ENCODE measurements at places on chromosomes 6 and 20. TPM values are rescaled to one million over a fixed set of nuclear protein-coding genes. Genes with fewer than 3 reads are reported as not detected.

DNA sequence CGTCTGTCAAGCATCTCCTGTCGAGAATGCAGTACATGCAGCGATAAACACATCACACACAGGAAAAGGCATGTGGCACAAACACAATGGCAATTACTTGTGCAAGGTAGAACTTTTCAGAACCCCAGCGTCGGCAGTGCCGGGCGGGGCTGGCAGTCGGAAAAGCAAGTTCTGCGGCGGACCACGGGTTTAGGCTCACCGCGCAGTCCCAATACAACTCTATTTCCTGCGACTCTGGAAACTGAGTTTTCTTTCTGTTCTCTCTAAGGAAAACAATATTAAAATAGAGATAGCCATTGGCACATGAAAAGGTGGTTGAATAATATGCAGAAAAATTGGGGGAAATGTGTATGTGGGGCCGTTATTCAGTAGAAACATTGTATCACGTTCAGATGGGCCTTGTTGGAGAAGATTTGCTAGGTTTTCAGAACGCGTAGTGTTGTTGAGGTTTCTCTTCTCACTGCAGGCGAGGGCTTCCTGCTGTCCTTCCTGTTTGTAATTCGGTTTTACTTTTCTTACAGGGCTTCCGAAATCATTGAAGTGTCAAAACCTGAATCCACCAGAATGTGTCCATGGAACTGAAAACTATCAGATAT is 369.5 kb downstream of the THBS2 start:
- H3K27me3 ChIP-seq = peaks cover 8% of the 10 kb centered on the region
- H3K4me3 ChIP-seq = peak overlapping the region; percentile 43
- DNase-seq = no peak
- no peaks in the 10 kb centered on the region for H3K36me3 ChIP-seq
- peaks cover 9% of the 10 kb centered on the region for H3K4me1 ChIP-seq

DNA sequence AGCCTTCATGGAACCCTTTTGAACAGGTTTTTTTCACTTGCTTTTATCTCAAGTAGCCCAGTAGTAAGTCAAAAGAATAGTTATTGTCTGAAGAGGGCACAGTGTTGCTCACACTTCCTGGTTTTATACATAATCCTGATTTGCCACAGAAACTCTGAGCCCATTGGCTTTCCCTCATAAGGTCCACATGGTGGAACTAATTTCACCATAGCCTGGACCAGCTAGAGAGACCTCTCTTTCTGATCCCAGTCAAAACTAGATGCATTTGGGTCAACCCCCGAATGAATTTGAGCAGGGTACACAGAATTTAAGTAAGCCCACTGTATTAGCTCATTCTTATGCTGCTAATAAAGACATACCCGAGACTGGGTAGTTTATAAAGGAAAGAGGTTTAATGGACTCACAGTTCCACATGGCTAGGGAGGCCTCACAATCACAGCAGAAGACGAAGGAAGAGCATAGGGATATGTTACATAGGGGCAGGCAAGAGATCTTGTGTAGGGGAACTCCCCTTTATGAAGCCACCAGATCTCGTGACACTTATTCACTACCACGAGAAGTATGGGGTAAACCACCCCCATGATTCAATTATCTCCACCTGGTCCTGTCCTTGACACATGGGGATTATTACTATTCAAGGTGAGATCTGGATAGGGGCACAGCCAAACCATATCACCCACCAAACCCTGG is 6.2 kb downstream of the RWDD2A start:
- peaks cover 8% of the 10 kb centered on the region for H3K4me1 ChIP-seq
- H3K4me3 ChIP-seq = no peak overlapping the region
- H3K27me3 ChIP-seq = no peaks in the 10 kb centered on the region

- H3K4me3 ChIP-seq = no peak overlapping the region
- no peaks in the 10 kb centered on the region for H3K4me1 ChIP-seq
- H3K27me3 ChIP-seq = no peaks in the 10 kb centered on the region
Observed at GRCh38 chr6:45626087-45626891, 248.6 kb upstream of the SUPT3H start.

- no peaks in the 10 kb centered on the region for H3K36me3 ChIP-seq
- DNase-seq = no peak
- H3K27ac ChIP-seq = no peak overlapping the region
- H3K4me3 ChIP-seq = no peak overlapping the region
- H3K4me1 ChIP-seq = peaks cover 27% of the 10 kb centered on the region
- H3K27me3 ChIP-seq = no peaks in the 10 kb centered on the region
Observed at GRCh38 chr6:118744261-118744941, 93.0 kb upstream of the CEP85L start.

DNA sequence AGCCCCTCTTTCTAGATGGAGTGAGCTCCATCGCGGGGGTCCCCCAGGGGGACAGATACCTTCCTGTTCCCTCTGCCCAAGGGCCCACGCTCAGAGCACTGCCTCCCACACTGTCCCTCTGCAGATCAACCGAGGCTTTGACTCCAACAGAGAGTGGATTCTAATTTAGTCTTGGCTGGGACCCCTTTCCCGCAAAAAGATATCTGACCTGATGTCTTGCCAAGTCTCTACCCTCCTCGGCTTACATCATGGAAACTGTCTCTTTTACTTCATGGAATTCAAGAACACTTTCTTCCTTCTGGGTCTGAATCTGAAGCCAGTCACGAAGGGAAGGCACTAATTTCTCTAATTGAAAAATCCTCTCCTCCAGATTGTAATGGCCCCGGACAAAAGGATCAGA is 278.0 kb downstream of the BMP7 start:
- H3K4me3 ChIP-seq = no peak overlapping the region
- H3K27me3 ChIP-seq = peaks cover 16% of the 10 kb centered on the region
- no peak overlapping the region for H3K27ac ChIP-seq
- H3K36me3 ChIP-seq = no peaks in the 10 kb centered on the region
- H3K4me1 ChIP-seq = no peaks in the 10 kb centered on the region

- no peaks in the 10 kb centered on the region for H3K36me3 ChIP-seq
- no peak overlapping the region for H3K4me3 ChIP-seq
- no peaks in the 10 kb centered on the region for H3K27me3 ChIP-seq
- DNase-seq = no peak
- peak overlapping the region; percentile 48 for H3K27ac ChIP-seq
Observed at GRCh38 chr20:11195899-11196558, 522.2 kb upstream of the JAG1 start.

VSX1 gene
- 0.83 TPM for total RNA-seq

- peak overlapping the region; percentile 84 for H3K4me3 ChIP-seq
- no peaks in the 10 kb centered on the region for H3K36me3 ChIP-seq
- H3K4me1 ChIP-seq = peaks cover 7% of the 10 kb centered on the region
- peak overlapping the region; percentile 93 for H3K27ac ChIP-seq
Observed at GRCh38 chr20:41692479-41693135, 74.4 kb upstream of the CHD6 start.

SLC16A10 gene
- total RNA-seq = 0.83 TPM

GRCh38 chr6:127859956-127860355 is 40.9 kb downstream of the THEMIS start:
- no peak overlapping the region for H3K4me3 ChIP-seq
- H3K27me3 ChIP-seq = no peaks in the 10 kb centered on the region
- H3K27ac ChIP-seq = no peak overlapping the region
- no peak for DNase-seq
- H3K4me1 ChIP-seq = no peaks in the 10 kb centered on the region
- no peaks in the 10 kb centered on the region for H3K36me3 ChIP-seq

DNA sequence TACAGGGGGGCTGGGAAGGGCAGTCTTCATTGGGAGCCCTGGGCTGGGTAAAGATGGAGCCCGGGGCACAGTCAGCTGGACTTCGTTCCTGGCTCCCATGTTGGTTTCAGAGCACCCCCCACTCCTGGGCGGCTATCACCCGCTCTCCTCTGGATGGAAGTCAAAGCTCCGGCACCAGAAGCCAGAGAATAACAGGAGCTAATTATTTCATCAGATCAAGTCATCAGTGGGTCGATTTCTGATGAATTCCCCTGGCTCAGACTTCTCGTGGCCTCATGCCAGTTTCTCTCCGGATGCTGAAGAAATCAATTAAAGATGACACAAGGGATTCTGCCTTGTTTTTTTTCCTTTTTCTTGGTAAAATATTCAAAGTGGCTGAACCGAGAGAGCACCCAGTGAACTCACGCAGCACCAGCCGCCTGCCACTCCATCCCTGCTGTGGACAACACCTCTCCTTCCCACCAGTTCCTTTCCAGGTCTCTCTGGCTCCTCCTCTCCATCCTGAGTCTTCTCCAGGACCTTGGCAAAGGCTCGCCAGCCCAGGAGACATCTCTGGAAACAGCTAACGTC is 22.5 kb downstream of the SULF2 start:
- peaks cover 61% of the 10 kb centered on the region for H3K4me1 ChIP-seq
- H3K4me3 ChIP-seq = no peak overlapping the region
- peaks cover 5% of the 10 kb centered on the region for H3K36me3 ChIP-seq
- H3K27ac ChIP-seq = no peak overlapping the region
- no peak for DNase-seq
- H3K27me3 ChIP-seq = no peaks in the 10 kb centered on the region

- DNase-seq = no peak
- H3K36me3 ChIP-seq = peaks cover 23% of the 10 kb centered on the region
- no peaks in the 10 kb centered on the region for H3K4me1 ChIP-seq
- no peaks in the 10 kb centered on the region for H3K27me3 ChIP-seq
- no peak overlapping the region for H3K27ac ChIP-seq
Observed at GRCh38 chr20:35490736-35491181, 35.4 kb downstream of the CEP250 start.

CGA gene
- not detected for total RNA-seq

GMEB2 gene
- 11.6 TPM for total RNA-seq

GRCh38 chr6:136761227-136761922 is 30.9 kb downstream of the MAP3K5 start:
- H3K4me1 ChIP-seq = peaks cover 54% of the 10 kb centered on the region
- H3K27ac ChIP-seq = peak overlapping the region; percentile 68
- no peaks in the 10 kb centered on the region for H3K36me3 ChIP-seq
- H3K27me3 ChIP-seq = no peaks in the 10 kb centered on the region
- H3K4me3 ChIP-seq = peak overlapping the region; percentile 9

GRCh38 chr6:134002821-134003220 is 49.6 kb downstream of the SLC2A12 start:
- no peaks in the 10 kb centered on the region for H3K4me1 ChIP-seq
- H3K4me3 ChIP-seq = no peak overlapping the region
- peaks cover 21% of the 10 kb centered on the region for H3K36me3 ChIP-seq
- no peaks in the 10 kb centered on the region for H3K27me3 ChIP-seq
- no peak overlapping the region for H3K27ac ChIP-seq
- DNase-seq = no peak

DNA sequence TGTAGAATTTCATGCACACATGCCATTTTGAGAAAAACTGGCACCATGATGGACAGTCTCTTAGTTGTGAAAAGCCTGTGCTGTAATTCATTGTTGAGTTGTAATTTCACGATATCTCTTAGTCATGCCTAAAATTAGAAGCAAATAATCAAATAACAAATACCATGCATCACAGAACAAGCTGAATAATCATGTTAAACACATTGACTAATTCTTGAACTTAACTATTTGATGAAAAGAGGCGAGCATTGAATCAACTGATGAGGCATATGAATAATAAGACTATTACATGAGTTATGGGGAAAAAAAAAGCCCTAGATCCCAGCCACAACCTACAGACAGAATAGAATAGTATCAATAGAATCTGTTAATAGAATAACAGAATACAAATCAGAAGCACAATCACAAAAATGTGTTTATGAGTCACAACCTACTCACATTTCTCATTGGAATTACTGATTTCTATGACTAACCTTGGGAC is 14.2 kb upstream of the RNF217 start:
- no peaks in the 10 kb centered on the region for H3K36me3 ChIP-seq
- no peaks in the 10 kb centered on the region for H3K4me1 ChIP-seq
- DNase-seq = no peak
- H3K27ac ChIP-seq = no peak overlapping the region

DNA sequence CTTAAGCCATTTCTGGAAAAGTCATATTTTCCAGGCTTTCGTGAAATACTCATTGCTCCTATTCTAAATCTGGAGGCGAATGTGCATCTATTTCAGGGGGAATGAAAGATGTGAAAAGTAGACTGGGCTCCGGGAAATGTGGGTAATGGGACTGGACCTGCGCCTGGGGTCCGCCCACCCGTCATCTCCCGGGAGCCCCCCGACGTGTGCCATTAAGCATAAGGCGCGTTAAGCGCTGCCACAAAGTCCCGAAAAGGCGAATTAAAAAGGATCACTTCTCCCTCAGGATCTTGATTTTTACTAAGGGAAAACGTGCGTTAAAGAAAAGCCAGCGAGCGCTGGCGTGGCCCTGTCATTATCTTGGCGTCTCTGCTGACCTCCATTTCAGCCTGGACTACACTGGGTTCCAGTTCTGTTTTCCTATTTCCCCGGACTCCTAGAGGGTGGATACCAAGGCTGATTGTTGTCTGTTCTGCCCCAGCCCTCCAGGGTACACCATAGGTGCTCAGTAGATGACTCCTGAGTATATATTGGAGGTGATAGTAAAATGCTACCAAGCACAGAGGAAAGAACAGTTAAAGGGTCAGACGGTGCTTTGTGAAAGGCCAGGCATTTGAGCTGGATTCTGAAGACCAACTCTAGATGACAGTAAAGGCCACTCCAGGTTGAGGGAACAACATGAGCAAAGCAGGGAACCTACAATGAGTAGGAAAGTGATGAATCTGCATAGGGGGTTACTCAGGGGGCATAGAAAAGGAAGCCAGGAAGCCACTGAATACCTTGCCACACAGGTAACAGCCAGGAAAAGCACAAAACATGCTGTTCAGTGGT is 89.2 kb upstream of the ARID1B start:
- DNase-seq = no peak
- H3K36me3 ChIP-seq = no peaks in the 10 kb centered on the region
- peak overlapping the region; percentile 99 for H3K27ac ChIP-seq

ZNF311 gene
- 1.7 TPM for total RNA-seq

EFCAB8 gene
- 0.17 TPM for total RNA-seq
